ENCODE measurements at places on chromosomes 3 and 15.

- DNase-seq, result no peak
These were observed 615.7 kb upstream of the UBE2E2 start for GRCh38 chr3:22587446-22587845.

- DNase-seq, result no peak
These were observed 23.6 kb upstream of the CLDN1 start for GRCh38 chr3:190345878-190346277.

DNA sequence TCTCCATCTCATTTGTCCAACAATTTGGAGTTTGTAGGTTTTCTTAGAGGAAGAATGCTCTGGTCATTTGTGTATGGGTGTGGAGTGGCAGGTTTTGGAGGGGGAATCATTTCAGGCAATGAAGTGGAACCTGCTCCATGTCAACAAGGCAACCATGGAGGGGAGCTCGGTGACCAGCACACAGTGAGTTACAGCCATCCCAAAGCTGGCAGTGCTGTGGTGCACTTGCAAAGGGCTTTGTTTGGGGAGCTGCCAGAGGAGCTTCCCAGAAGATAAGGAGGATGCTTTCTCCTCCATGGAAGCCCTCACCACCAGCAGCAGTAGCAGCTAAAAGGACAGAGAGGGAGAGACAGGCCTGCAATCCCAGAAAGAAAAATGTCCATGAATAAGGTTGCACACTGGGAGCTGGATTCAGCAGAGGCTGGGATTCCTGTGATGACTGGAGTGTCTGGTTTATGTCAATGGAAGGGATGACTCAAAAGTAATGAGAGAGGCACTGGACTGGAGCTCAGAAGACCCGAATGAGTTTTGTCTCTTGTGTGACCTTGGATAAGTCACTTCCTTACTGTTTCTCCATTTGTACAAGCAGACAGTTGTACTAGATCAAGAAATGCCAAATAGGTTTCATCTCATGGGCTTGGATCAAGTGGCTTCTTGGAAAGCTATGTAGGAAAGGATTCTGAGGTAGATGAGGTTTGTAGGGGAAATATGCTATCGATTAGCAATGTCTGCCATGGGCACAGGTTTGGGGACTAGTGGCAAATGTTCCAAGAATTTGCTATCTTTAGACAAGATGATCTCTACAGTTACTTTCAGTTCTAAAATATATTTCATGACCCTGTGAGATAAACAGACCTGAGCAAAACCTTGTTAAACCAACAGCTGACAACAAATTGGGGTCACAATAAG is 27.2 kb upstream of the UBE2Q2 start:
- DNase-seq, result no peak

GRCh38 chr3:161042023-161042501 is 63.1 kb downstream of the B3GALNT1 start:
- peak; percentile 26 for DNase-seq

- DNase-seq, result no peak
These were observed 39.2 kb upstream of the POLR2M start for GRCh38 chr15:57667171-57667849.

- DNase-seq, result no peak
These were observed 1046.3 kb downstream of the ROBO2 start for GRCh38 chr3:78086150-78086549.

DNA sequence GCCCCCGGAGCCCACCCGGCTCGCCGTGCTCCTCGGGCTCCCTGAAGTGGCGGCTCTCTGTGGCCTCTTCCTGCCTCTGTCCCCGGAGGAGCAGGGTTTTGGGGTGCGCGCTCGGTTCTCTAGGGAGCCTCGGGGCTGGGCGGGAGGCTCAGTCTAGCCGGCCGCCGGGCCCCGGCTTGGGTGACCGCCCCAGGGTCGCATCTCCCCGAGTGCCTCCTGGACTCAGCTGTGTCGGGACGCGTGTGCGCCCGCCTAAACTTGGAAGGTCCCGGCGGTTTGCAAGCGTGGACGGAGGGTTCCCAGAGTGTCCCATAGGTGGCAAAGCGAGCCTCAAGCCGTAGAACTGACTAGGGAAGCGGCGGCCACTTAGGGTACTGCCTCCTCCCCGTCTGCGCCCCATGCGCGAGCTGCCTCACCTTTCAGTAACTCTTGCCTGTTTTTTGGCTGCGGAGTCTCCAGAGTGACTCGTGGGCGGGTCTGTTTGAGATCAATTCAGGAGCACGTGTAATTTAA is 601 bp downstream of the ACTL6A start:
- DNase-seq, result peak; percentile 88

DNA sequence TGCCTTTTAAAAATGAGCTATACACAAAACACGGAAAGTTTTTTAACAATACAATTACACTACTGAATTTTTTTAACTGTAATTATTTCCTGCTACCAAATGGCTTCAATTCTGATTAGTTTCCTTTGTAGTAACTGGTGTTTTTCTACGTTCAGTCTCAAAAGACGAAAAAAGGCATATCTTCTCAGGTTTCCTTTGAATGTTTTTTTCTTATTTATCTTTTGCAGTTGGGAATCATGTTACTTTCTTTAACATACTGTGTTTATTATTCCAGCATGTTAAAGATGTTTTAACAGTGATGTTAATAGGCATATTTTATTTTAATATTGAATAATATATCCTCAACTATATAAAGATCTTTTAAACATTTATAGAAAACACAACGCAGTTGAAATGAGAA is 1055.5 kb downstream of the ROBO1 start:
- no peak for DNase-seq

DNA sequence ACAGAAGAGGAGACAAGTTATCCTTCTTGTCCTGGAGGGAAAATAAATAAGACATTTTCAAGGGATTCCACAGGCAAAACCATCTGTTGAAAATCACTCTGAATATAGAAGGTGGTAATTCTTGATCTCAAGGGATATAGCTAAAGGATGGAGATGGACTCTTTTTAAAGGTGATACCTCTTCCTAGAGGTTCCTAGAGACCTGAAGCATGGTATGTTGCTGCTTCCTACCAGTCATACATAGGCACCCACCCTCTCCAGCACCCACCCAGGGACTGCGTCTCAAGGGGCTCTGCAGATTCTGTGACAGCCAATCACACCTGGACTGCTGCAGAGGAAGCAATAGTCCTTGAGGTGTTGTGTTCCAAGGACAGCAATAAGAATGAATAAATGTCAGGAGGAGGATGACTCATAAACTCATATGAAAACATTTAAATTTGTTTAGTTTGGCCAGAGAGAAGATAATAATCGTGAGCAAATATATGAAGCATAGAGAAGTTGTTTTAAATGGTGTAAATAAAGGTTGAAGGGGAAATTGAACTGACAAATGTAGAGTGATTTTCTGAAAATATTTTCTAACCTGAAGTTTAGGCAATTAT is 741.6 kb upstream of the CBLB start:
- DNase-seq, result no peak

- no peak for DNase-seq
These were observed 131.0 kb upstream of the TOPAZ1 start for GRCh38 chr3:44110648-44111047.

DNA sequence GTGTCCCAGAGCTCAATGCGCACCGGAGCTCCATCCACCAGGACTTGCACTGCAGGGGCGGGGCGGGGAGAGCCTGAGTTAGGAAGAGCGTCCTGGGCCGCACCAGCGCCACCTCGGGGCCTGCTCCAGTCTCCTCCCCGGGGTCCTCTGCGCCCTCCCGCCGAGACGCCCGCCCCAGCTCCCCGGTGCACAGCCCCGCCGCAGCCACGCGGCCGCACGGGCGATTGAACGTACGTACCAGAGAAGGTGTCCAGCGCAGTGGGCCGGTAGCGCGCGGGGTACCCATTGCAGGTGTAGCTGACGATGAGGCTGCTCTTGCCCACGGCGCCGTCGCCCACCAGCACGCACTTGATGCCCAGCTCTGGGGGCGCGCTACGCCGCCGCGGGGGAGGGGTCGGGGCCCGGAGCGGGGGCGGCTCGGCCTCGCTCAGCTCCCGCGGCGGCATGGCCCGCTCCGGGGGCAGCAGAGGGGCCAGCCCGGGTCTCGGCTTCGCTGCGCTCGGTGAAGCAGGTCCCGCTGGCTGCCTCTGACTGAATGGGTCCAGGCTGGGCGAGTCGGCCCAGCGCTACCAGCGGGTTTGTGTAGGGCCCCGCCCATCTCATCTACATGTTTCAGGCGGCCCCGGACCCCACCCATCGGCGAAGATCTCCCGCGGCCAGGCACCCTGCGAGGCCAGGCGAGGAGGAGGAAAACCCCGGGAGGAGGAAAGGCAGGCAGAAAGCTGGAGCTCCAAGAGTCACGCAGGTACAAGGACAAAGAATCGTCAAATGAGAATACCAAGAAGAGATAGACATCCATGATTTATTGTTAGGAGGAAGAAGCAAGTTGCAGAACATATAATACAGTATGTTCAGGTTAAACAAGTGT is at the start of gene RHOV:
Gene RHOV, minus strand, starts transcription at position 541 of the 868 bp plus-strand sequence. Its CDS starts 95 bp downstream, at position 446.
- DNase-seq, result peak; percentile 76

GRCh38 chr3:56917361-56918110 is 115.8 kb upstream of the ARHGEF3 start:
- peak; percentile 88 for DNase-seq

GRCh38 chr15:61307474-61307873 is 78.4 kb upstream of the RORA start:
- no peak for DNase-seq

DNA sequence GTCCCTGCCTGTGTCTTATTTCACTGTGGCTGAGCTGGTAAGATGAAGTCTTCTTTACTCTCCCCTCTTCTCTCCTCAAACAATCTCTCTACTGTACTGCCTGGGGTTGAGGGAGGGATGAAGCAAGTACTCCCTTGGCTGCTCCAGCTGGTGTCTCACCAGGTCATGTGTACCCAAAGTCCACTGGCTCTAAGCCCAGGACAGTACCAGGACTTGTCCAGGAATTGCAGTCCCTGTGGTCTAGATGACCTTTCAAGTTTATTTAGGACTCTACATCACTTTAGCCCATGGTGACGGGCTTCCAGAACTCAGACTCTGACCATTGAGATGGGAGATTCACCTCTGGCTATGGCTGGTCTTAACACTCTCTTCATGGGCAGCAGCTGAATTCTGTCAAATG is 17.5 kb upstream of the SLC27A2 start:
- DNase-seq, result no peak

DNA sequence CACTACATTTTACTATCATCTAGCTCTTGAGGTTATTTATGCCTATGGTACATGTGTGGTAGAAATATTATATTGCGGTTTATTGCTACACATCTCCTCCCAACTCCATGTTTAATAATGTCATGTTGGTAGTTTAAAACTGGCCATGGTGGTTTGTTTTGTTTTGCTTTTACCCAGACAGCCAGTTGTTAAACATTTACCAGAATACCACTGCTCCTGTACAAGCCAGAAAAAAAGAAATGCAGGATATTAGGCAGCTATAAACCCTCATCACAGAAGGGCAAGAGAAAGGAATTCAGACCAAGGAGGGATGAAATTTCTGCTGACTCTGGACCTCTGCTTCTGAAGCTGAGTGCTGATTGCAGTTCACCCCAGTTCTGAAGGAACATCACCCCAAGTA is 451.8 kb upstream of the IL12A start:
- DNase-seq, result no peak

DNA sequence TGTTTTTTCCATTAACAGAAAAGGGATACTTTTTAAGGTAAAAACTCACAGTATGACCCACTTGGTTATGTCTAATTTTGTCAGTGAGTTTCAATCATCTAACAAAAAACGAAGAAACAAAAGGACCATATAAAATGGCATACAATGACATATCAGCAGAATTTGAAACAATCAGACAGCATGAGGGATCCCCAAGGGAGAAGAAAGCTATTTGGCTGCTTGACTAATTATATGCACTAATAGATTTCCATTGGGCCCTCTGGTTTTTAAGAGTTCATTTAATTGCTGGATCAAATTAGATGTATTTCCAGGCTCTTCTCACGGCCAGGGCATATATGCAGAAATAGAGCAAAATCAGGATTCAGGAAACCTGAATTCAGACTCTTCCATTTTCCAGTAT is 376.4 kb upstream of the GBE1 start:
- DNase-seq, result no peak

DNA sequence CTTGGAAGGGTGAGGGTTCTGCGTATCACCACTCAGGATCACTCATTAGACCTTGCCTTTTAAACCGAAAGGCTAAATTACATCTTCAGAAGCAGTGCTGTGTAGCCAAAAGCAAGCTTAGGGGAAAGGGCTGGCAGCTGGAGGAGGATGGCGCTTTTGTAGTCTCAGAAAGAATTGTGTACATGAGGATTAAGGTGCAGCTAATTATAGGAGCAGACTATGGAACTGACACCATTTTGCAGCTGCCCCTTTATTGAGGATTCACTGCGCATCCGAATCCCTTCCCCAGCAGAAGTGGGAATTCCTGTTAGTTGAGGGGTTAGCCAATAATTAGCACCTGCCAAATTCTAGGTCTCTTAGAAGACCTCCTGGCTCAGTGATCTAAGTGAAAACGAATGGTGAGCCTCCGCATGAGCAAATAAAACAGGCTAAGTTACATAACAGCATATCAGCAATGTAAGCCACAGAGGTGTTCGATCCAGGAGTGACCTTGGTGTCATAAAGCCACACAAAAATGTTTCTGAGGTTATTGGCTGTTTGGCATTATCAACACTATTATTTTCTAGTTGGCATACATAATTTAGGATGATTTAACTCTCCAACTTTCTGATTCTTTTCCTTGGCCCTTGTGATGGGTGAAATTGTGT is 42.6 kb upstream of the SEMA6D start:
- no peak for DNase-seq

GRCh38 chr15:69543681-69544364 is 91.2 kb downstream of the RPLP1 start:
- DNase-seq, result no peak
